Mucosa of gallbladder (tissue), 1 donor: ENCODE measurements at places on chromosomes 13 and 19. TPM values are rescaled to one million over a fixed set of nuclear protein-coding genes. Genes with fewer than 3 reads are reported as not detected.

Gene CLIP3
- total RNA-seq, result 74.0 TPM

- no peak for DNase-seq
Observed at GRCh38 chr13:40471076-40471475, 195.4 kb downstream of the FOXO1 start.

Gene IZUMO2
- not detected for total RNA-seq

GRCh38 chr13:113813749-113814434, 50.0 kb downstream of the GAS6 start:
- no peak for DNase-seq

DNA sequence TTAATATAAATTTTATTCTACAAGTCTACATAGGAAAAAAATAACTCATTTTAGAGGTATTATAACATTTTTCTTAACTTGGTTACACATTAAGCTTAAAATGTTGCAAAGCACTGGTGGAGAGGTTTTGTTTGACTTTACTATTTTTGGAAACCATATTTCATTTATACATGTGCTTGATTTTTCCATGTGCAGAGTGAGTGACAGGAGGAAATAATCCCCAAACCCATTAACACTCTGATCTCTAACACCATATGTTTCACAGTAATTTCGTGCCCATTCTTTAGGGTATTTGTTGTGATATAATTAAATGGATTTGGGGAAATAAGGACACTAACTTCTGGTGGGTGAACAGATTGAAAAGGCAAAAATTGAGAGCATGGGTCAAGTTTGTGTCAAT, 2124.4 kb upstream of the PCDH20 start:
- DNase-seq, result no peak

- no peak for DNase-seq
Observed at GRCh38 chr19:30857388-30857787, 485.2 kb downstream of the ZNF536 start.

GRCh38 chr19:10719466-10719961, 1.6 kb downstream of the DNM2 start:
- DNase-seq, result no peak

DNA sequence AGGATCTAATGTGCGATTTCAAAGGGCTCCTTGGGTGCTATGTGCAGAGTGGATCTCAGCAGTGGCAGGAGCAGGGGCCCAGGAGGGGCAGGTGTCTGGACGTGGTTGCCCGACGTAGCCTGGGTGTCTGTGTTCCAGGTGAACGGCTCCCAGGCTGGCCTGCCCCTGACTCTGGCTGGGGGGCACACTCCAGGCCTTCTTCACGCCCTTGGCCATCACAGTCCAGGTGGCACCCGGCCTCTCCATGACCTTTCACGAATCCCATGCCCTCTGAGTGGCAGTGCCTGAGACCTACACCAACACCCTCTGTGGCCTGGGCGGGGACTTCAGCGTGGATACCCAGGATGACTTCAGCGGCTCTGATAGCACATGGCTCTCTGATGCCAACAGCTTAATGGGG, 11.3 kb upstream of the FXYD3 start:
- no peak for DNase-seq

Gene CEACAM6
- 61.6 TPM for total RNA-seq

- DNase-seq, result peak; percentile 52
Observed at GRCh38 chr19:39502640-39503417, 4.1 kb downstream of the DLL3 start.

DNA sequence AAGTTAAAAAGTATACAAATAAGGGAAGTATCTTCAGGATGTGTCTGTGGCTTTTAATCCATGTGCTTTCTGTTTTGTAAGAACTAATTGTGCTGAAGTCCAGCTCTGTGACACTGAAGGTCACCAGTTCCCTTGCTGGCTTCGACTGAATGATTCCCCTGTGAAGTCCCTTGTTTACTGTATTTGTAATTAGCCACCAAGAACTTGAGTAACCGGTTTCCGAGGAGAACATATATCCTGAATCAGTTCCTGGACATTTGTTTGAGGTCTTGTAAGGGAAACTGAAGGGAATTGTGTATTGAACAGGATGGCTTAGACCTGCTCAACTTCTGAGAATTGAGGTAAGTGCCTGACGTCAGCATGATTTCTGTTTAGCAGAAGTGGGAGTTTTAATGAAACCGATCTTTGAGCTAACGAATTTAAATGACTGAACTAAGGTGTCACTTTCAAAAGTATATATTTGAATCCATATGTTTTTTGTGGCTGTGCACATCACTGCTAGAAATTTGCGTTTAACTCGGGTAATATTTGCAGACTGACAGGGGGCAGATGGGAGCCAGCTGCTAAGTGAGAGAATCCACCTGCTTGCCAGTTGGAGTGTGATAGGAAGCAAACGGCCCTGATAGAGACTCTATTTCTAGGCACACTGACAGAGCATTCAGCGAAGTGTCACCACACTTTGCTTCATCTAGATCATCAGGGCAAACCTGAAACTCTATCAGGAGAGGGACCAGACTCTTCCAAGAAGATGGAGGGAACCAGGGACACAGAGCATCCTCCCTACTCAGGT, 530.0 kb downstream of the RFC3 start:
- DNase-seq, result peak; percentile 82

Gene LRRC63
- total RNA-seq, result 0.69 TPM

- no peak for DNase-seq
Observed at GRCh38 chr13:45231722-45232121, 30.9 kb upstream of the KCTD4 start.

Gene OR10H1
- not detected for total RNA-seq

Gene PTGIR
- 1.7 TPM for total RNA-seq

DNA sequence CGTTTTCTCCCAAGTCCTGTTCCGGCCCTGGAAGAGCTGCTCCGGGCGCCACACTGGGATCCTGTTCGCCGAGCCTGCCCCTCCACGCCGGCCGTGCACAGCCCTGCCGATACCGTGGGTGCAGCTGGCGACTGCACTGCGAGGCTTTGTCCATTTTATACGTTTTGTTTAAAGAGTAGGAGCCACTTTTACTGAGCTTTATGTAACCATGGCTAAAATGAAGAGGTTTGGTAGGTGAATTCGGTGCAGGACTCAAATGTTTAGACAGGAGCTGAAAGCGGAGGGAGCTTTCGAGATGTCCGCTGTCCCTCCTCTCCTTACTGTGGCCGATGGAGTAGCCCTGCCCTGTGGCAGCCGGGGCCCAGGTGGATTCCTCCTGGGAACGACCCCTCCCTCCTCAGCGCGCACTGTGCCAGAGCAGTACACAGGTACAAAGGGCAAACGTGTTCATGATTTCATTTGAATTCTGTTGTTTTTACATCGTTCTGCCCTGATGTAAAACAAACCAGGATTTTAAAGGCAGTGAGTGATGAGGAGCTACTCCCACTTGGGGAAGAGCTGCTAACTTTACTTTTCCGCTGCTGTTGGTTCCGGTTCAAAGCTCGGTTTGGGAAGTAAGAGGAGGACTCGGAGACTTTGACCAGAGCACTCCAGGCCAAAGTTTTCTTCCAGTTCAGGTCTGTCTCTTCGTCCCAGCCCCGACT, 1.7 kb downstream of the COL4A2 start:
- no peak for DNase-seq
